ENCODE measurements at places on chromosomes 13 and 19. TPM values are rescaled to one million over a fixed set of nuclear protein-coding genes. Genes with fewer than 3 reads are reported as not detected.

KLK4 gene
- not detected for polyA plus RNA-seq

- peak; percentile 94 for DNase-seq
Observed at GRCh38 chr19:41223431-41224234, 4.6 kb downstream of the AXL start.

GRCh38 chr19:7083076-7083956 lies 13.8 kb downstream of the ZNF557 start:
- DNase-seq = no peak

CCDC169 gene
- 1.7 TPM for polyA plus RNA-seq

PTGIR gene
- not detected for polyA plus RNA-seq

GRCh38 chr13:113655346-113656002 lies 2.5 kb downstream of the ATP4B start:
- no peak for DNase-seq

NANOS3 gene
- polyA plus RNA-seq = 1.2 TPM

RASAL3 gene
- not detected for polyA plus RNA-seq

- DNase-seq = no peak
Observed at GRCh38 chr13:99692854-99693253, 191.6 kb downstream of the TM9SF2 start.

DNA sequence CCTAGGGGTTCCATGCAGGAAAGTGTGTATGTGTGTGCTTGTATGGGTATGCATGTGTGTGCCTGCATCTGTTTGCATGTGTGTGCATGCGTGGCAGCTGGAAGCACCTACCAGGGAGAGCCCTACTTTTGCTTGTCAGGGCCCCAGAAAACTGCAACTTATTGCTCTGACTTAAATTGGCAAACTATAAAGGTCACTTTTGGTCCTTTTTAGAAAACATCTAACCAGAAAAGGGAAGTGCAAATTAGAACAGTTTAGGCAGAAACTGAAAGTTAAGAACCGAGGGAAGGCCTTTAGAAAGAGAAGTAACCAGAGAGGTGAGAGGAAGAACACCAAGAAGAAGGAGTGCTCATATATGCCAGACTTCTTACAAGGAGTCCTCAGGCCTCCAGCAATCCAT lies 32.5 kb downstream of the DLEU7 start:
- no peak for DNase-seq

DNA sequence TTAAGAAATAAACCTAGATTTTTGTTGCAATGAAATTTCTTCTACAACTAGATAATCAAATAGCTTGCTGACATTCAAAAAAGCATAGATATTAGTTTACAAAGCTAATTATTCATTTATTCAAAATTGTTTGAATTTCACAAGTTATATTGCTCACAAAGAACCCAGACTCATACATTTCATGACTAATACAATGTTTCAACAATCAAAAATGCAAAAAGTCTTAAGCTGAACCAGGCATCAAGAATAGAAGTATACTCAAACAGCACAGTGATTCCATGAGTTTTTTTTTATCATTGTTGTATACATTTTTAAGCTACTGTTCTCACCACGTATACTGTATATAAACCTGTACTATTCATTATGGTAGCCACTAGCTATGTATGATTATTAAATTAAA lies 51.0 kb downstream of the DIAPH3 start:
- no peak for DNase-seq

FCAR gene
- not detected for polyA plus RNA-seq

RGCC gene
- polyA plus RNA-seq = 0.46 TPM

- no peak for DNase-seq
Observed at GRCh38 chr13:34765446-34766180, 176.5 kb upstream of the NBEA start.

DNA sequence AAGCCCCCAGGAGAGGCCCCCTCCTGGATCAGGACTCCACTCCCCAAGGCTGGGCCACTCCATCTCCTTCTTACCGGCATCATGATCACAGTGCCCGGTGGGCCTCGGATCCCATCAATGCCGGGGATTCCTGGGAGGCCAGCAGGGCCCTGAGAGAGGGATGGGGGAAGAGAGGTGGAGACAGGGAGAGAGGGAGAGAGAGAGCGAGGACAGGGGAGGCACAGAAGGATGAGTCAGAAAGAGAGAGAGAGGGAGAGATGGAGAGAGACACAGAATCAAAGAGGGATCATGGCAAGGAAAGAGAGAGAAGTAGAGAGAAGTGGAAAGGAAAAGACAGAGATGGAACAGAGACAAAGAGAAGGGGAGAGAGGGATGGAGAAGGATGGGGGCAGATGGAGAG lies 13.8 kb downstream of the COL5A3 start:
- no peak for DNase-seq

- DNase-seq = no peak
Observed at GRCh38 chr13:91368101-91368500, 20.6 kb downstream of the MIR17HG start.

RCBTB1 gene
- 10.6 TPM for polyA plus RNA-seq

DNA sequence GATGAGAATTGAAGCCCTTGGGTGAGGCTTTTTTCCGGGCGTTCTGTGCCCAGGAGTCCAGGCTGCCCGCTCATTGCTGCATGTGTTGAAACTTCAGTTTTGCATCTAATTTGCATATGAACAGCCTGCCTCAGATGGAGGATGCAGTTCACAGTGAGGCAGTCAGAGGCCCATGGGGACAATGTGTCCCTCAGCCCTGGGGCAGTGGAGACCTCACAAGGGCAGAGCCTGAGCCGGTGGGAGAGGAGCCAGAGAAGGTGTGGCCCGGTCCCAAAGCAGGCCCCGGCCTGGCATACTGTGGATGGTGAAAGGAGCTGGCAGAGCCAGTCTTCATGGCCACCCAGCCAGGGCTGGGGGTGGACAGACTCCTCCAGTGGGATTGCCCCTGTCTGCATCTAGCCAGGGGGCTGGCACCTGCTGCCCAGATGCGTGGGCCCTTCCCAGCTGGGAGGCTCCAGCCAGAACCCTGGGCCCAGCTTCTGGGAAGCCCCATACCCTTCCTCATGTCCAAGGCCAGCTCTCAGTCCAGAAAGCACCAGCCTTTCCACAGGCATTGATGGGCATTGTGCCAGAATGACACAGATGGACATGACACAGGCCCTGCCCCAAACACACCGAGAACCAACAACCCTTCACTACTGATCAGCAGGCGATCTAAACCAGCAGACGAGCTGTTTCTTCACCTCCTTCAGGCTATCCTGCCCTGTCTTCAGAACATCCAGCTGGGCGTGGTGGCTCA lies 32.9 kb upstream of the KCTD15 start:
- no peak for DNase-seq

DNA sequence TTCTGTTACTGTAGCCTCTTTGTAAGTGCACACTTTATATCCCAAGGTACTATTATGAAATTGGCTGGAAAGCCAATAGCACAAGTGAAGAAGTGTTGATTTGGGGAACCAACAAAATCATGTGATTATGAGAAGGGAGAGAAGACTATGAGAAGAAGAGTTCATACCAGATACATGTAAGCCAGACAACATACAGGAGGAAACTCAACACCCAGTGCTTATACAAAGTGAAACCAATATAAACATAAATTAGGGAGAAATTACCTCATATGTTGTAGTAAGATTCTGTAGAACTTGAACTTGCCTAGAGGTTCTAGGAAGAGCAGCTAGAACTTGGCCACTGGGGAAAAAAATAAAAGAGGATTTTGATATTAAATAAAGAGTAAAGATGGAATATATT lies 17.4 kb downstream of the CPB2 start:
- DNase-seq = no peak

GRCh38 chr19:19160461-19161035 lies 9.5 kb downstream of the MEF2B start:
- DNase-seq = no peak

DNA sequence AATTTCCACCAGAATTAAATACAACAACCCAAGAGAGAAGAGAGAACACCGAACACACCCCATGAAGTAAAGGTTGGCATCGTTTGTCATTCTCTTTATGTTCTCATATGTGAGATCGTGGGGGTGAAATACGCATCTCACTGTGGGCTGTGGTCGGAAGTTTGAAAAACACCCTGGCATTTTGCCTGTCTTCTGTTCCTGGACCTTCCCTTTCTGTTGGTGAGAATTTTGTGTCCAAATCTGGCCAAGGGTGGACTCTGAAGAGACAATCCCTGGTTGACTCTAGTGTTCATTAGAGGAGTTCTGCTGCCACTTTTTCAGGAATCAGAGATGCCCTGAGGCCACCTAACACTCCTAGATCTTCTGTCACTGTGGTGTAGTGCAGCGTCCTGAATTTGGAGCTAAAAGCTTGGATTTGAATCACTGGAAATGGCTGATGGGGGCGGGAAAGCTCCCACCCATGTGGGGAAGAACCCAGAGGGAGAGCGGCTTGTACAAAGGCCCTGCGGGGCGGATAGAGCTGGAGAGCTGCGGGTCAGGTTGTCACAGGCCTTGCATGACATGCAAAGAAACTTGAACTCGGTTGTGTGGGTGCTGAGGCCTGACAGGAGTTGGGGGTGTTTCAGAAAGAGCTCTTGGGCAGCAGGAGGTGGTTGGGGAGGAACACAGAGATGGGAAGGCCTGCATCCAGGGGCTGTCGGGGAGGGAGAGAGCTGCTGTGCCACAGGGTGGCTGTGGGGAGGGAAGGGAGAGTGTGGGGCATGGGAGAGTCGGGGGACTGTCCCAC lies 11.1 kb upstream of the SPATA13 start:
- DNase-seq = no peak

All from A549 (cell line).